ENCODE measurements at places on chromosomes 2 and 18.

DNA sequence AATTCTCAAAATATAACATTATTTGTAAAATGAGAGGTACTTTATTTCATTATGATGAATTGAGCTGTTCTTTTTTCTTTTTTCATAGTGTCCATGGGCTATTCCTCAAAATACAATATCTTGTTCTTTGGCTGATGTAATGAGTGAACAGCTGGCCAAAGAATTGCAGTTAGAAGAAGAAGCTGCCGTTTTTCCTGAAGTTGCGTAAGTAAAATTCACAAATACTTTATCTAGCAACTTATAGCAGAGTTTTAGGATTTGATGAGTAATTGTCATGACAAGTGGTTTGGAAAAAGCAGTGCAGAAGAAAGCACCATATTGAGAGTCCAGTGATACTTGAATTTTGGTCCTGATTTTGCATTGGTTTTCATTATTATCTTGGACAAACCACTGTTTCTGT is 9.8 kb downstream of the RIOK3 start:
- no peak for DNase-seq

DNA sequence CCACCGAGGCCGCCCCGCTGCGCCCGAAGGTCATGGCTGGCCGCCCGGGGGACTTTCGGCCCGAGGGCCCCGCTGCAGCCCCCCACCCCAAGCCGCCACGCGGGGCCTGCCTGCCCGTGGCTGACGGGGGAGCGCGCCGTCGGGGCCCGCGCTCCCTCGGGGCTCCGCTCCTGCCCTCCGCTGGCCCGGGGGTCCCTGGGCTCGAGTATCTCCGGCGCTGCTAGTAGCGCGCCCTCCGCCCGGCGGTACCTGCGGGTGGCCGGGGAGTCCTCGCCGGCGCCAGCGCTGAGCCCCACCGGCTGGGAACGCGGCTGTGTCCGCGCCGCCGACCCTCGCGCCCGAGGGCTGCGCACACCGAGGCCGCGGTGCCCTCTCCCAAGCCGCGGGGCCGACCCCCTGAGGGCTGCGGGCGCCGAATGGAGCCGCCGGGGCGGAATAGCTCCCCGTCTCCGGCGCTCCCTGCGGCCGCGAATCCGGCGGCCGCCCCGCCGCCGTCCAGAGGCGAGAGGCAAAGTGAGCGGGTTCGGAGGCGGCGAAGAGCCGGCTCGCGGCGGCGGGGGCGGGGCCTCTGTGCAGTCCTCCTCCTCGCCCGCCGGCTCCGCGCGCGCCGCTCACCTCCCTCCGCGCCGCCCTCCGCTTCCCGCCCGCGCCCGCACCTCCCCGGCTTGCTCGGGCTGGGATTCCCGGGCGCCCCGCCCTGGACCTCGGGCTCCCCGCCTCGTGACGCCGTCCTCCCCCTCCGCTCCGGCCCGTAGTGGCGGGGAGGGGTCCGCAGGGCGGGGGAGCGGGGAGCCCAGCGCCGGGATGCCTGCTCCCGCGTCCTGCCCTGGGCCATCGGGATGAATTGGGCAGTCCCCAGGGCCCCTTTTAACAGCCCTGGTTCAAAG is at the start of gene KCNG3:
Gene KCNG3 (minus strand): TSS at position 515 of the 887 bp plus-strand sequence. CDS start 481 bp downstream, at position 34.
- no peak for DNase-seq

DNA sequence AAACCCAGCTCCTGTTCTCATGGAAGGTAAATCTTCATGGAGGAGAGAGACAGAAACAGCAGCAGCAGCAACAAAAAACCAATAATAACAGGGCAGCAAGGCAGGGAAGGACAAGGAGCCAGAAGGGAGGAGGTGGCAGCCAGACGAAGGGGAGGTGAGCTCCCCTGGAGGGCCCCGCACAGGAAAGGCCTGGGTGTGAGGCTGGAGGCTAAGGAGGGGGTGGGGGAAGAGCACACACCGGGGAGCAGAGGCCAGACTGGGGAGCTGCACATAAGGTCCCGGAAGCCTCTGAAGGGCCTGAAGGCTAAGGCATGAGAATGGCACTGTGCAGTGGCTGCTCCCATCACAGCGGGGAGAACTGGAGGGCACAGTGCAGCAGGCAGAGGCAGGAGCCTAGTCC is 94.8 kb upstream of the SMAD7 start:
- no peak for DNase-seq

GRCh38 chr2:47076586-47077441 is 78.3 kb downstream of the STPG4 start:
- peak; percentile 96 for DNase-seq

DNA sequence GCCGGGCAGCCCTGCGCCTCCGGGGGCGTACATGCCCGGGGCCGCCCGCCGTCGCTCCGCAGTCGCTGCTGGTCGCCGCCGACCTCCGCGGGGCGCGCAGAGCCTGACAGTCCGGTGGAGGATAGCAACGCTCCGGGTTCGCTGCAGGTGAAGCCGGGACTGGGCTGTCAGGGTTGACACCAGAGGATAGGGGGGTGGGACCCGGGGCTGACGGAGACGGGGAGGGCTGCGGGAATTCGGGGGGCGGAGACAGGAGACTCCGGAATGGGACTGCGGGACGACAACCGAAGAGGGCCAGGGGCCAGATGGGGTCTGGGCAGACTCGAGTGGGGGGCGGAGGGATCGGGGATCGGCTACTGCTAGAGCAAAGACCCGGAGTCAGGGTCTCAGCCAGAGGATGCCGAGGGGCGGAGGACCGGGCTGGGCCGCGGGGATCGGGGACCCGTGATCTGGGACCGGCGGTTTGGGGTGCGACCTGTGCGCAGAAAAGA is 403 bp downstream of the TMEM127 start:
- no peak for DNase-seq

- DNase-seq = no peak
Observed at GRCh38 chr18:55233857-55234256, 274.6 kb upstream of the CCDC68 start.

DNA sequence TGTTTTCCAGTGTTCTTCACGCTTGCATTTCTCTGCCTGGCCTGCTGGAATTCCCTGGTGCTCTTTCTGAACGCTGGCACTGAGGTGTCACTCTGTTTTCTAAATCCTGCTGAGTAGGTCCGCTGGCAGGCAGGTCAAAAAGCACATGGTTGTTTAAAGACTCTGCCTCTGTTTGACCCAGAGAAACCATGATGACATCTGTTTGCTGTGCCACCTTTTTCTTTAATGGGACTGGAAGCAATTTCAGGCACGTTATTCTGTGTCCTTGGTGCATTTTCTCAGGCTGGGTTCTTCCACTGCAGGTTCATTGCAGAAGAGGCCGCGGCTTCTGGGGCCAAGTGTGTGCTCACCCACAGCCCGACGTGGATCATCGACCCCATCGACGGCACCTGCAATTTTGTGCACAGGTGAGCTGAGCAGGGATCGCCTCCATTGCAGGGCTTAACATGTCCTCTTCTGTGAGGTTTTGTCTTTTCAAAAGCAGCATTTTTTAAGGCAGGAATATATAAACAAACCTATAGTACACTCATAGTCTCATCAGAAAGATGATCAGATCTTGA is 28.4 kb downstream of the IMPA2 start:
- no peak for DNase-seq

GRCh38 chr2:19774805-19775176 is 127.0 kb downstream of the TTC32 start:
- no peak for DNase-seq

GRCh38 chr2:179536185-179536584 is 271.6 kb upstream of the SESTD1 start:
- no peak for DNase-seq

- DNase-seq = no peak
Observed at GRCh38 chr18:40387130-40387787, 1567.8 kb upstream of the PIK3C3 start.

DNA sequence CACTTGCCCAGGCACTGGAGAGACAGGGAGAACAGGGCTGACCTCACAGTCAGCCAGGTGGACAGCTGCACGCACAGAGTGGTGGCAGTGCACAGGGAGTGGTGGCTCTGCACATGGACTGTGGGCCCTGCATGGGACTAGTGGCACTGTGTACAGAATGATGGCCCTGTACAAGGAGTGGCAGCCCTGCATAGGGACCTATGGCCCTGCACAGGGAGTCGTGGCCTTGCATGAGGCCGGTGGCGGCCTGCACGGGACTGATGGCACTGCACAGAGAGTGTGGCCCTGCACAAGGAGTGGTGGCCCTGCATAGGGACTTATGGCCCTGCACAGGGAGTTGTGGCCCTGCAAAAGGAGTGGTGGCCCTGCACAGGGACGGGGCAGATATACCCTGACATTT is 19.1 kb upstream of the STEAP3 start:
- DNase-seq = no peak

- DNase-seq = no peak
Observed at GRCh38 chr2:181105562-181105961, 125.2 kb downstream of the UBE2E3 start.

DNA sequence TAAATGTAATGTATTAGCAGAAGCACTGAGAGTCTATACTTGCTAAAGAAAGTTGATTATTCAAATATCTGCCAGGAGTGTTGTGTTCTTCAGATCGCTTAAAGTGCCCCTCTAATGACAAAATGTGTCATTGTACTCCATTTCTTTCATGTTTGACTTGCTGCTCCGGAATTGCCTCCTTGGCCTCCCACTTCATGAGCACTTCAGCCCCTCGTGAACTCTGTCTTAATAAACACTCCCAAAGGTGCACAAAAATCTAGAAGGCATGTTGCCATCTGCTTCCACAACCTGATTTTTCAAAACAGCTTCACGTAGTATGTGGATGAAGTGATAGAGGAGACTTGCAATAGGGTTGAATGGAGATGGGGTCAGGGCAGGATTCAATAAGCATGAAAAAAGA is 396.1 kb downstream of the TDRD15 start:
- DNase-seq = no peak

DNA sequence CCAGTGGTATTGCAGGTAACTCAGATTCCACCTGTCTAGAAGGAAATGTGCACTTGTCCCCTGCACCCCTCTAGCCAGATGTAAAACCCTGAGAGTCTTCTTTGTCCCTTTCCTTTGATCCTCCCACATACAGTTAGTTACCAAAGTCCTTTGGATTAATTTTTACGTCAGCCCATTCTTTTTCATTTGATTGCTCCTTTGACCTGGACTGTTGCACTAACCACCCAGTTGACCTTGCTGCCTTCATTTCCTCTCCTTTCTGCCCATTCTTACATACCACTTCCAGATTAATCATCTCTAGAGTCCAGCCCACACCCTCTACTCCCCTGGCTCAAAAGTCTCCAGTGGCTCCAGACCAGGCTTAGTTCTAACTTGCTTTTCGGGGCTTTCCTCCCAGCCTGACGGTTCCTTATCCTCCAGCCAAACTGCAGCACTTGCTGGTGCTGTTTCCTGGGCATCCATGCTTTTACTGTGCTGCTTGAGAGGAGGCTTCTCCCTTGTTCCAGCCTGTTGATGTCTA is 99.3 kb downstream of the SPTBN1 start:
- no peak for DNase-seq

DNA sequence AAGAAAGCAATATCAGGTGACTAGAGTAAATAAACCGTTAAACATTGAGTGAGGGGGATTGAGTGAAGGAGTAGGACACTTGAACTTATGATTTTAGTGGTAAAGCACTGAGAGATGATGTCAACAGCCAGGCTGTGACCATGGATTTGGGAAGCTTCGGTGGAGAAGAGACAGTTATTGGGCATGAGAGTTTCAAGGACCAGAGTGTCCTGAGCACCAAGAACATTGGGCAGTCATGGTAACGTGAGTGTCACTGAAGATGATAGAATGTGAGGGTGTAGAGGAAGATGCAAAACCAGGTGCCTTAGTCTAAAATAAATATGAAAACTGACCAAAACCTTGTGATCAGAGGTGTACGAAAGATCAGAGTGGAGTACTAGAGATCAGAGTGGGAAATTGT is 248.1 kb downstream of the ASXL3 start:
- no peak for DNase-seq

DNA sequence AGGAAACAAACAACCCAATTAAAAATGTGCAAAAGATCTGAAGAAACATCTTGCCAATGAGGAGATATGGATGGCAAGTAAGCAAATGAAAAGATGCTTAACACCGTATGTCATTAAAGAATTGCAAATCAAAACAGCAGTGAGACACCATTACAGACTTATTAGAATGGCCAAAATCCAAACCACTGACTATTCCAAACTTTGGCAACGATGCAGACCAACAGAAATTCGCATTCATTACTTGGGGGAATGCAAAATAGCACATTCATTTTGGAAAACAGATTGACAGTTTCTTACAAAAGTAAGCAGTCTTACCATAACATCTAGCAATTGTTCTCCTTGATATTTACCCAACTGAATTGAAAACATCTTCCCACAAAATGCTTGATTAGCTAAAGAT is 1118.7 kb downstream of the SUCLG1 start:
- DNase-seq = no peak

All from HS-5 (cell line).